ENCODE measurements at places on chromosomes 4 and X.

- no peak for DNase-seq
Observed at GRCh38 chr4:13601048-13601447, 26.5 kb downstream of the BOD1L1 start.

DNA sequence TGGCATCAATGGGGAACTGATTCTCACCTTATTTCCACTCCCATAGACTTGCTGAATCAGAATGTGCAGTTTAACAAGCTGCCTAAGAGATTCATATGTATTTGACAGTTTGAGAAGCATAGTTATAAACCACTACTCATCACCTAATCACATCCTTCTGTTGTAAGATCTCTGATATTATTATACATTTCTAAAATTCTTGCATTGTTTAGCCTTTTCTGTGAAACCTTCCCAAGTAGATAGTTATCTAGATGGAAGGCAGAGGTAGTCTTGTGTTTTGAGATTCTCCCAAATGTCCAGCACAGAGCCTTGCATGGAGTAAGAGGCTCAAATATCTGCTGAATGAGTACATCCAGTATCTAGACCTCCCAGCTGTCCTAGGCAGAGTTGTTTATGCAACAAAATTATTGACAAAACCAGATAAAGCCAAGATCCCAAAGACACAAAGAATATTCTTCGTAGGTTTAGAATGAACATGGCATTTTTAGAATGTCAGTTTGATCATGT, 227.3 kb downstream of the KDR start:
- DNase-seq = peak; percentile 8

- peak; percentile 23 for DNase-seq
Observed at GRCh38 chr4:112327965-112328733, 31.0 kb downstream of the ALPK1 start.

DNA sequence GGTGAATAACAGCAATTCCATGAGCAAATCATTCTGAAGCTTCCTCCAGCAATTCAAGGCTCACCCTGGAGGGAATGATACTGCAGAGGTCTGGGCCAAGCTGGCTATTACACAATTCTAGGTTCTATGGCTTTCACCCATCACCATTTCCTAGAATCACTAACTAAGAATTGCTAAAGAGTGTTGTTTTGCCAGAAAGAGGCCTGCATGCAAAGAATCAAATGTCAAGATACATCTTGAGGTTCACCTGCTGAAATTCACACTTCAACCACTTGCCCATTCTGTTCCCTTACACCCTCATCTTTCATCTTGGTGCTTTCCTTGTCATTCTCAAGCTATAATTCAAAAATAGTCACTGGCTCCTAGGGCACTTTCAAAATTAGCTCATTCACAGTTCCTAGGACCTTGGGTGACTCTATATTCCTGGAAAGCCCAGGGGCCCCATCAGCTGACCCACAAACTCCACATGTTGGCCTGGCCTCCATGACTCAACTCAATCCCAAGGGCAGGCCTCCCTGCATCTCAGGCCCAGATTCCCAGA, 7.0 kb downstream of the APBB2 start:
- no peak for DNase-seq

DNA sequence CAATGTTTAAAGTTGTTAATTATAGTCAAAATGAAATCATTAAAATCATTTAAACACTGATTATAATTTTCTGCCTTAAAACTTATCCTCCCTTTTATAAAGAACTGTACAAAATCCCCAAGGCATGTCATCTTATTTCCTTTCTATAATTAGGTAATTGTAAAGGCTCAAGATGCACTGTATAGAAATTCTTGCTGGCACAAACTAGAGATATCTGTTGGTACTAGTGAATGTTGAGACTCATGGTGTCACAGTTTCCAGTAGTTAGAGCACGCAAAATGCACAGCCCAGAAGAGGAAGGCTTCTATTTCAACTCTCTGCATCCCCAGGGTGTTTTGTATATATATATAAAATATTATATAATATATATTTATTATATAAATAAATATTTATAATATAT, 22.7 kb upstream of the PLA2G12A start:
- DNase-seq = no peak

DNA sequence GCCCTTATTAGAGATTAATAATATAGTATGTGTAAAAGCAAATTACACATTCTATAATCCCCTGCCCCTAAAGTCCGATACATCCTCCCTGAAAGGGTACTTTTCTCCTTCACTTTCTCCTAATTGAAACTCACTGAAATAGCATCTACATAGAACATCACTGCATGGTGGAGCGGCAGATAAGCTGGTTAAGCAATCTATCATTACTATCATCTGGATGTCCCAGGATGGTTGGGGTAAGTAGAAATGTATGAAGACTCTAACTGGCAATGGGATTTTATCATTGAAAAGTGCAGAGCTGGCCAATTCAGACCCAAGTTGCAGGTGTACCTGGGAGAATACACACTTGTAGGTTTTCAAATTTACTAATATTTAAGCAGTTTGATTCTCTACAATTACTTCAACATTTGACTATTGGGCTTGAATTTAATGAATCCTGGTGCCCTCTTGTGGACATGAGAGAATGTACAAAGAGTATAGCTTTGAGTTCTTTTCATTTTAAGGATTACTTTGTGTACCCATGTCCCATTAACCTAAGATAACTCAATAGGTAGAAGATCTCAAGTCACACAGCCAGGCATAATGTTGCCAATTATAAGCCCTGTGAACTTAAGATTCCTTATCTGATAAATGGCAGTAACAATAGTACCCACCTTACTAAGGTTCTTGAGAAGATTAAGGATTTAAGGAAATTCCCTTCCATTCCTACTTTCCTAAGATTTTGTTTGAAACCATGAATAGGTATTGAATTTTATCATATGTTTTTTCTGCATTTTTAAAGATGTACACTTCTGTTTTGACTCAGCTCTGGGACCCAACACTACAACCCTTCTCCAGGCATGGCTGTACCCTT, 69.8 kb downstream of the SHROOM3 start:
- peak; percentile 23 for DNase-seq
